H9 (cell line): ENCODE measurements at places on chromosomes 1 and 21. TPM values are rescaled to one million over a fixed set of nuclear protein-coding genes. Genes with fewer than 3 reads are reported as not detected.

- H3K36me3 ChIP-seq = no peaks in the 10 kb centered on the region
- no peak overlapping the region for H3K4me3 ChIP-seq
- DNase-seq = peak; percentile 73
- no peaks in the 10 kb centered on the region for H3K27me3 ChIP-seq
- H3K27ac ChIP-seq = no peak overlapping the region
These were observed 18.1 kb downstream of the SIPA1L2 start for GRCh38 chr1:232611834-232612233.

DNA sequence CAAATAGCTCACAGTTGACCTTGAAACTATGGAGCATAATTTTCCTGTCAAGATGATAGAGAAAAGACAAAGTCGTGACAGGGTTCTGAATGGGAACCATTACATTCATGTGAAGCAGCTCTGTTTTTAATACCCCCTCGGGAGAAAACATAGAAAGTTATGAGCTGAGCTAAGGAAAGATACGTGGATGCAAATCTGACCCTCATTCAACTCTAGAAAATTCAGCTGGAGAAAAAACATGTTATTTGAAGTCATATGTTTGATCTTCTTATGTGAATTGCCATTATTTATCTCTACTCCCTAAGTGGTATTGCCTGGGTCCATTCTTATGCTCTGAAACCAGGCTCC, 48.0 kb upstream of the LRRC52 start:
- no peak overlapping the region for H3K4me3 ChIP-seq
- no peaks in the 10 kb centered on the region for H3K27me3 ChIP-seq
- H3K4me1 ChIP-seq = no peaks in the 10 kb centered on the region; the same call in 1 of the 2 replicates
- no peak overlapping the region for H3K27ac ChIP-seq
- no peak for DNase-seq

- H3K4me3 ChIP-seq = peak overlapping the region; percentile 55
- H3K36me3 ChIP-seq = no peaks in the 10 kb centered on the region
- DNase-seq = no peak
- H3K4me1 ChIP-seq = no peaks in the 10 kb centered on the region
- no peaks in the 10 kb centered on the region; the same call in 1 of the 2 replicates for H3K27me3 ChIP-seq
These were observed 30.6 kb downstream of the CDCP2 start for GRCh38 chr1:54122135-54122751.

Gene DNAH14
- total RNA-seq = 38.2 and 39.7 TPM in 2 replicates

Gene TRAF3IP3
- not detected in 2 replicates for total RNA-seq

GRCh38 chr1:38783640-38784229, 75.8 kb downstream of the RRAGC start:
- no peaks in the 10 kb centered on the region for H3K27me3 ChIP-seq
- H3K4me1 ChIP-seq = peaks cover 4% of the 10 kb centered on the region; the same call in 1 of the 2 replicates
- DNase-seq = no peak
- H3K36me3 ChIP-seq = no peaks in the 10 kb centered on the region

- H3K4me3 ChIP-seq = no peak overlapping the region
- H3K36me3 ChIP-seq = no peaks in the 10 kb centered on the region
These were observed 6.3 kb downstream of the HTR1D start for GRCh38 chr1:23210963-23211362.

GRCh38 chr1:177798614-177799013, 171.2 kb downstream of the SEC16B start:
- no peaks in the 10 kb centered on the region; the same call in 2 of the 3 replicates for H3K36me3 ChIP-seq
- no peak overlapping the region for H3K27ac ChIP-seq
- no peak for DNase-seq
- peaks cover 14% of the 10 kb centered on the region for H3K4me1 ChIP-seq
- no peak overlapping the region for H3K4me3 ChIP-seq

- peaks cover 25% of the 10 kb centered on the region for H3K27me3 ChIP-seq
- no peak overlapping the region for H3K27ac ChIP-seq
- H3K4me1 ChIP-seq = no peaks in the 10 kb centered on the region
- no peak for DNase-seq
These were observed 49.4 kb upstream of the CD34 start for GRCh38 chr1:207960346-207960745.
